ENCODE measurements at places on chromosomes 16 and 17.
A peak's percentile ranks its signal among the peaks of the same experiment; 100 is the strongest.

DNA sequence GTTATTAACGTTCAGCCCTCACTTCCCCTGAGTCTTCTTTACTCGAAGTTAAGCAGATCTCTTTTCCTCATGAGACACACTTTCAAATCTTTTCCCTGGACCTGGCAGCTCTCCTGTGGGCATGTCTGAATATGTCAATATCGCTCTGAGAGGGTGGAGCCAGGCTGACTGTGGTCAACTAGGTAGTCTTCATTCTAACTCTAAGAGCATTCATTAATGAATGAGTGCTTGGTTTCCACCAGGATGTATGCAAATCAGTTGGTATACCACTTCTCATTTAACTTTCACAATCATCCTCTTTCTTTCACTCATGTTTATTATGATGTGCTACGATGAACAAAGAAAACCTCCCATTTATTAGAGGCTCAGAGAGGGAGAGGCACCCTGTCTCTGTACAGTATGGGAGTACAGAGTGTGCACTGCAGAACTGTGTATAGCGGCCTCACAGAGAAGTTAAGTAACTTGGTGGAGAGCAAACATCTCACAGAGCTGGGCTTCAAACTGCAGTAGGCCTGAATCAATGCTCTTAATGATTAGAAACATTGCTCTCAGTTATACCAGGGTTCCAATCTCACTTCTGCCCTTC lies 39.9 kb downstream of the OTOA start:
- no peak for DNase-seq

DNA sequence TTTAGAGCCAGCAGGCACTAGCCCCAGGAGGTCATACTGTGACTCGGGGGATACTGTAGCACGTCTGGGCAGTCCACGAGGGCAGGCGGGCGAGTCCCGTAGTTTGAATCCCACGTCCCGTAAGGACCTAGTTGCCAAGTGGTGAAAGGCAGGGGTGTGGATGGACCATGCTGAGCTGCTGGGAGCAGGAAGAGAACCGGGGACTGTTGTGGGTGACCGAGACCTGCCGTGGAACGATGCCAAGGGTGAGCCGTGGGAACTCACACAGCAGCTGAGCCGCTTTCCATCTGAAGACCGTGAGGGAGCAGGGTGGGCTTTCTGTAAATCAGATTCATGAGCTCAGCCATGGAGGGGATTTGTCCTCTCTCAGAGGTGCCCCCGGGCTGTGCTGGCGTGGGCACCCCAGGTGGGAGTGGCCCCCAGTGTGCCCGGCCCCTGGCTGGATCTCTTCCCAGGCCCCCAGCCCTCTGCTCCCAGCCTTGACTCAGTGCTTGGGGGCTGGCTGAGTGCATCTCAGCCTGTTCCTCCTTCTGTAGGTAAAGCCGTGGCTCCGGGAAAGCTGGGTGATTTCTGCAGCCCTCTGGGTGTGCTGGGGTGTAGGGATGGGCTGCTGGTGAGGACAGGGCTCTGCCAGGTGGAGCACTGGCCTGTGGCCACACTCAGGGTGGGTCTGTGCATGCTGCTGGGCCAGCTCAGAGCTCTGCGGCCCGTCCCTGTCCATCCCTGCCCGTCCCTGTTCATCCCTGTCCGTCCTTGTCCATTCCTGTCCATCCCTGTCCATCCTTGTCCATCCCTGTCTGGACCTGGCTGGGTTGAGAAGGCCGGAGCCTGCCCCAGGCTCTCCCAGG lies 13.6 kb downstream of the ASPSCR1 start:
- DNase-seq, result no peak

DNA sequence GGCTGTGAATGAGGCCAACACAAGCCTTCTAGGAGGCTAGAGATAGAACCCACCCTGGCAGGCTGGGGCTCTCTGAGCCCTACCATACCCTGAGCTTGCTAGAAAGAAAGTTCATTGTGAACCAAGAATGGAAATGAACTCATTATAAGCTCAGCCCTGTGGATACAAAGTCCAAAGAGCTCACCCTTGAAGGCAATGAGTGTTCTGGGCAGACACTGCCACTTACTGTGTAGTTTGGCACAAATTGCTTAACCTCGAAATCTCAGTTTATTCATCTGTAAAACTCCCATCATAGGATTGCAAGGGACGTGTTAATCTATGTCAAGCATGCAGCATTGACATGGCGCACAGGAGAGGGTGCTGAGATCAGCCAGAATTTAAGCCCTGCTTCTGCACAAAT lies 5.5 kb downstream of the KDM8 start:
- no peak for DNase-seq

DNA sequence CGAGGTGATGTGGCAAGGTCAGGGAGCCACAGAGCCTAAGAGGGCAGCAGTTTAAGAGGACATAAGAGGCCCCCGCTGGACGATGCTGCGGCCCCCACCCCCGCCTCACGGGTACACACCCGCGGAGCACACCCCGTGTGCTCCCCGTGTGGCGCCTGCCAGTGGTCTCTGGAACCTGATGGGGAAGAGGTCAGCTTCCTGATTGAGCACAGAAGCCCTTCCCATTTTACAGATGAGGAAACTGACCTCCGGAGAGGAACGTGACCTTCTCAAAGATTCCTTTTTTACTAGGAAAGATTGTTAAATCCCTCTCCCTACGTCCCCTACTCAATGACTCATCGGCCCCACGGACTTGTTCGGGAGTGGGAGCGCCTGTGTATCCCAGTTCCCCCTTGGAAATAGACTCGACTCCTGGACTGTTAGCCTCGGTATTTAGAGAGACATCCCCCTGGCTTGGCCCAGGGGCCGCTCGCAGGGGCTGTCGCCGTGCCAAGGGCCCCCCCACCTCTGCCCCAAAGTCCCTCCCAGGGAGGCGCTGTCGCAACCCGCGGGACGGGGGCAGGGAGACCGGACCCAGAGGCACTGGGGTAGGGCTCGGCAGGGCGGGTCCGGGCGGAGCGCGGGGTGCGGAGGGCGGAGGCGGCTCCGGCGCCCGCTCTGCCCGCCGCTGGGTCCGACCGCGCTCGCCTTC lies at the start of gene ABCC3:
Gene ABCC3 (plus strand): TSS at position 658 of the 691 bp plus-strand sequence. CDS start 56 bp downstream, outside the sequence.
- no peak for DNase-seq

DNA sequence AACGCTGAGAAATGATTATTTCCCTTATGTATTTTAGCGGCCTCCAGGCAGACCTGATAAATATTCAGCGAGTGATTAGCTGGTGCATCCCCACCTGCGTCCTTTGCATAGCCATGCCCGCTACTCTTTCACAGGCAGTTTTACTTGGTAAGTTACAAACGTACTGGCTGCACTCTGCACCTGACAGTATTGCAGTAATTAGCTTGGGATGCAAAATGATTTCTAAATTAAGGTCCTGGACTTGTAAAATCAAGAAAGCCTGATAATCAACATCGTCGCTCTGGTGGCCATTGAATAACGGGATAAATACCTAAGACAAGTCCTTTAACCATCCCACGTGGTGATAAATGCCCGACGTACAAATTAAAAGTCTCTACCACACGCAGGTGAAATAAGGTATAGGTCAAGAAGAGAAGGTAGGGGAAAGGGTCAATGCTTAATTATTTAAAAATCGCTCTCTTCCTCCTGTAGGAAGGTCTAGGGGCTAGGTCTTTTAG lies 998 bp upstream of the PRKCA start:
- DNase-seq, result no peak

DNA sequence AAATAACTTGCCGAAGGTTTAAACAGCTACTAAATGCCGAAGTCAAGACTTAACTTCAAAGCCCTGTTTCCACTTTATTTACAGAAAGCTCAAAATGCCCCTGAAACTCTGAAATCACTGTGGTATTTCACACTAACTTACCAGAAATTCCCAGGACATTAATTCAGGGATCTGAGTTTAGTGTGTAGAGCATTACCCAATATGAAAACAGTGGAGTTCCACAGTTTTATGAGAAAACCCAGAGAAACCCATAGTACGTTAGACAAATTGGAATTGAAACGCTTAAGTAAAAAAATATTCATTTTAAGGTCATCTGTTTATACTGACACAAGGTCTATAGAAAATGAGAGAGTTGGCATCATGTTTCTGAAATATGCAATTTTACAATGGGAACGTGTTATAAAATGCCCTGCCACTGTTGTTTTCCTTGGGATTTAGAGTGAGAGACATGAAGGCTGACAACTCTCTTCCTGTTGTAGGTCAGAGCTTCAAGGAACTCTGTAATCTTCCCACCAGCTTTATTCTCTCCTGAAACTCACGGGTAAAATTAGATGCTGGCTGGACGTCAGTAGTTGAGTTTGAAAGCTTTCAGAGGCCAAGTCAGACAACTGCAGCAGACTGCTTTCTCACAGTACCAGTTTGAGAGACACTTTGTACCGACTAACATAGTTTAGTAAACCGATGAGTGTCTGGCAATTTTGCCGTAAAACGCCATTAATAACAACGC lies 139.4 kb upstream of the TBX2 start:
- no peak for DNase-seq

GRCh38 chr17:6713918-6714271 lies 726 bp upstream of the SLC13A5 start:
- DNase-seq, result no peak

GRCh38 chr16:17921357-17921978 lies 415.1 kb downstream of the NPIPA8 start:
- DNase-seq, result no peak

DNA sequence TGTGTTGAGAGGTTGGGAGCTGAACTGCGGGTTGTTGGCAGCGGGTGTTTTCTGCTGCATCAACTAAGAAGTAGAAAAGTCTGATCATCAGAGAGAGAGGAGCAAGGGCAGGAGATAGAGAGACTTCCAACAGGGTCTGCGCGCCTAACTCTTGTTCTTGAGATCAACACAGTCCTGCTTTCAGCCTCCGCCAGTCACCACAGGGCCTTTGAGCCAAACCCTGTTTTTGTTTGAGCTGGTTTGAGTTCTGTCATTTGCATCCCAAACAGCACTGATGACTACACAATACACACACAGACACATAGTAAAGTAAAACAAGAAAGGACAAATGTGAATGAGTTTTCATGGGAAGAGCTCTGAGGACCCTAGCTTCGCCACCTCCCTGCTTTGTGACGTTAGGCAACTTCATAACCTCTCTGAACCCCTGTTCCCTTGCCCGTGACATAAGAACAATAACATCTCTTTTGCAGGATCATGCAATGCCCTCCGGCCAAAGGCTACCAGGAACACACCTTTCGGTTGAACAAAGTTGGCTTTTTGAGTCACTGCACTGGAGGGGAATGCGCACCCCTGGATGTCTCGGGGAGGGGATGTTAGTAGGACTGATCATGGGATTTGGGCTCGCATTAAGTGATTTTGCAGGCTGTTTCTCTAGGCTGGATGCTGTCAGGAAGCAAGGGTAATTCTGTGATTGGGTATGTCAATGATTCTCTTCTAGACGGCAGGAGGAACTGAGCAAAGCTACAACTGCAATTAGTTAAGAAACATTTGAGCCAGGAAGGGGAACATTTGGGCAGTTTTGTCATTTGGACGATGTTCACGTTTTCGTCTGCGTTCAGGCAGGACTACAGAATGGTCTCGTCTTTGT lies 92.3 kb downstream of the C16orf78 start:
- DNase-seq, result no peak

- DNase-seq, result no peak
Observed at GRCh38 chr17:22266231-22266630, 573.9 kb downstream of the KCNJ18 start.

GRCh38 chr16:87461466-87461991 lies 31.3 kb downstream of the ZCCHC14 start:
- peak; percentile 34 for DNase-seq

DNA sequence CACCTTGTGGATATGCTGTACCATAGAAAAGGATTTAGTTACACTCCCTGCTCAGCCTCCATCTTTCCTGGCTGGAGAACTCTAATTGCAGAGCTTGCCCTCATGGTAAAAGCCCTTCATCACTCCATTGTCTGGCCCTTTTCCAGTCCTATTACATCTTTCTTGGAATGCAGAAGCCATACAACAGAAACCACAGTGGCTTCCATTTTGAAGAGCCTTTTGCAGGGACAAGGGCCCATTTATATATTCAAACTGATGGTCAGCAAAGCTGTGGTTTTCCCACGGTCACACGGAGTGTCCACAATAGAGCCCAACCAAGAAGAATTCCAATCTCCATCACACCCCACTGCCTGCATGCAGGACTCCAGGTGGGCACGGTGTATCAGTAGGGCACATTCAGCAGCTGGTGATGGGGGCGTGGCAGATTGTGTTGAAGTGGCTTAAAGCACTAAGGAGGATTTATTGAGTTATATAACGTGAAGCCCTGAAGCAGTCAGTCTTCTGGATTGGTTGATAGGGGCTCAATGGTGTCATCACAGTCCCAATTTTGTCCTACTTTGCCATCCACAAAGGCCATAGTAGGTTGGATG lies 20.3 kb downstream of the COPRS start:
- no peak for DNase-seq

DNA sequence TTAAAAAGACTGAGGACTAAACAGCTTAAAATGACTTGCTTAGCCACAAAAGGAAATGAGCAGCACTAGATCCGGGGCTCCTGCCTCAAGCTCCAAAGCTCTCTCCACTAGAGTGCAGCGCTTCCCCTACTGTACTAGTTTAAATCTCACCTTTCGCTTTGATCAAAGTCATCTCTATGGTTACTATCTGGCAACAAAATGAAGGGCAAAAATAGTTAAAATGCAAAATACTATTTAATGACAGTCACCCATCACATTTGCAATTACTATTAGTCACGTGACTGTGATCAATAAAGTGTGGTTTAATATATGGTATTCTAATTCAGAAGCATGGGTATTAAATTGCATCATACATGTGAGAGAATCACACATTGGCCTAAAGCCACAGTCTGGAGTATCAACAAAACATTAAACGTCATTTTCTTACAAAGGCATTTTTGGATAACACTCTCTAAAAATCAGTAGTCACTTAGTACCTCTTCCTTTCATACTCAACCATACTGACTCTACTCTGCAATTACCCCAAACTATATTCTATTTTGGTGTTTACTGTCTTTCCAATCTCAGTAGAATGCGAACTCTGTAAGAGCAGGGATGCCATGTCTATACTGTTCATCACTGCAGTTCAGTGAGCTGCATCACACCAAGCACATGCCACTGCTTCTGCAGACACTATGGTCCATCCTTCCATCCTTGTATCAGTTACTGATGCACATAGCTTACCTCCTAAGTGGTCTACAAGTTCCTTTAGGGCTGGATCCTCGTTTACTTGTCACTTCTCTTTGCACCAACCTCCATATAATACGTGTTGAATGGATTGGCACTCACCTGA lies 6.2 kb downstream of the PSMD12 start:
- DNase-seq, result no peak

GRCh38 chr17:74569020-74570003 lies 2.0 kb upstream of the CD300H start:
- no peak for DNase-seq

DNA sequence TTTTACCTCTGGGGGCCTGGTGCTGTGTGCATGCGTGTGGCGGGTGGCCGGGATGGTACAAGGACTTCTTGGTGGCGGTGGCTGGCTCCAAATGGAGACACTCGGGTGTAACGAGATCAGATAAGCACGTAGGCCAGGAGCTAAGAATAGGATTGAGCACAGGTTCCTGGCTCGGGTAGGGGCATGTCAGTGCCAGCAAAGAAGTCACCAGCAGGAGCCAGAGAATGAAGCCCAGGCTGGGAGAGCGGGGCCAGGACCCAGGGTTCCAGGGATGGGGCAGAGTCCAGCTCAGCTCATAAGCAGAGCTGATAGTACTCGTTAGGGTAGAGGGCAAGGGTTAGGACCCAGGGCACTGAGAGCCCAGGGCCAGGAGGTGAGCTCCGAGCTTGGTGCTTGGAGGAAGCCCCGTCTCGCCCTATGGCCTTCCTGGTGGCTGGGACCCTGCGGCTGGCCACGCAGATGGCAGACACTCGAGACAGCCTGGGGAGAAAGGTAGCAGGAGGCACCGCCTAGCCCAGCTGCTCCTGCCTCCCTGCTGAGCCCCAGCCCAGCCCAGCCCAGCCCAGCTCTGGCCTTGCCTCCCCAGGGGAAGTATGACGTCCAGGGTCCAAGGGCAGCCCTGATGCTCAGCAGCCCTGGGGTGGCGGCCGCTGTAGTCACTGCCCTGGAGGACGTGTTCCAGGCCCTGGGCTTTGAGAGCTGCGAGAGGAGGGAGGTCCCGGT lies 8.9 kb downstream of the ZNF213 start:
- no peak for DNase-seq

Data from NCI-H1436 treated with DMSO at 0.1 percent for 48 hours (cell line).